Hypothalamus (tissue), 51 donors: ENCODE measurements at places on chromosomes 1 and 21.

- DNase-seq = no peak
Measured at GRCh38 chr1:23619299-23620188, 60.2 kb upstream of the ID3 start.

DNA sequence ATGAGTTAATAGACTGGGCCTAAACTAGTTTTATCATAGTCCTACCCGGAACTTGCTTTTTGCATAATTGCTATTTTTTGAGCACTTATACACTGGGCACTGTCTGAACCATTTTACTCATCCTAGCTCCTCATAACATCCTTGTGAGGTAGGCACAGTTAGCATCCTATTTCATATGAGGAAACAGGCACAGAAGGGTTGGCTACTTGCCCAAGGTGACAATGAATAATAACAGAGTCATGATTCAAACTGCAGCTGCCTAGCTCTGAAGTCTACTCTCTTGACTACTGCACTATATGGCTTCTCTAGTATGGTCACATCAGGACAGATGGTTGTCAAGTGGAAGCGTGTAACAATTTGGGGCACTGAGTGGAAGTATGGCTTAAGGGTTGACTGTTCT lies 18.2 kb upstream of the RC3H1 start:
- no peak for DNase-seq

GRCh38 chr1:69494221-69494620 lies 73.5 kb upstream of the LRRC7 start:
- no peak for DNase-seq

GRCh38 chr1:59692591-59692990 lies 122.2 kb upstream of the HOOK1 start:
- no peak for DNase-seq

GRCh38 chr1:45491487-45492260 lies 711 bp upstream of the TESK2 start:
- no peak for DNase-seq

- DNase-seq = no peak
Measured at GRCh38 chr1:242692988-242693387, 168.5 kb upstream of the PLD5 start.

GRCh38 chr1:204457666-204458065 lies 36.9 kb downstream of the PIK3C2B start:
- no peak for DNase-seq

DNA sequence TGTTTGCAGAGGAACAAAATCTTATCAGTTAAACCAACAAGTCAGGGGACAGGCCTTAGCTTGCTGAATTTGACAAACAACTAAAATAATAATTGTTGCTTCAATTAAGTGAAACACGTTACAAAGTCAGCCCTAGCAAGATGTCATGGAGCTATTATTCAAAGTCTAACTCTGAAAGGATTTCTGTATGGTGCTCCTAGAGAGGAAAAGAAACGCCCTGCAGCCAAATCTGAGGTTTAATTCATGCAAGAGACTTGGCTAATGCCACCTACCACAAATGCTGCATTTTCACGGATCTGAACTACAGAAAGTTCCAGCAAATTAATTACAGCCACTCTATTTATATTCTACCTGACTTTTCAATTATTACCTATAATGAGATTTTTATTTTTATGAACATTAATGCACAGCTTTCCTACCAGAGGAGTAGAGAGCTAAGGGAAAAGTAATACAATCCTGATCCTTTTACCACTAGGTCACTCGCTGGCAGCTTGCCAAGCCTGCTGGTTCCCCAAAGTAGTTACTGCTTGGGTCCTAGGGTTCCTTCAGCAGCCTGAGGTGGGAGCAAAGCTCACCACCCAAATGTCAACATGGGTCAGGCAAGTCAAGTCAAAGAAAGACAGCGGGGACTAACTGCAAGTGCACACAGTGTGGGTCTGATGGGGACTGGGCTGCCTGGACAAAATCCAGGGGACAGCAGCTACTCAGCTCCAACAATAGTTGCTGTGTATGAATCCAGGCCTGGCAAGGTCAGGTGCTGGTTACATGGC lies 8.5 kb downstream of the COLGALT2 start:
- peak; percentile 18 for DNase-seq

GRCh38 chr1:26582053-26582835 lies 52.7 kb downstream of the RPS6KA1 start:
- no peak for DNase-seq

GRCh38 chr1:44775930-44776729 lies 790 bp downstream of the RPS8 start:
- DNase-seq = no peak

- peak; percentile 9 for DNase-seq
Measured at GRCh38 chr1:116311756-116312680, 61.0 kb upstream of the ATP1A1 start.

- no peak for DNase-seq
Measured at GRCh38 chr1:77349275-77349674, 67.5 kb downstream of the AK5 start.

DNA sequence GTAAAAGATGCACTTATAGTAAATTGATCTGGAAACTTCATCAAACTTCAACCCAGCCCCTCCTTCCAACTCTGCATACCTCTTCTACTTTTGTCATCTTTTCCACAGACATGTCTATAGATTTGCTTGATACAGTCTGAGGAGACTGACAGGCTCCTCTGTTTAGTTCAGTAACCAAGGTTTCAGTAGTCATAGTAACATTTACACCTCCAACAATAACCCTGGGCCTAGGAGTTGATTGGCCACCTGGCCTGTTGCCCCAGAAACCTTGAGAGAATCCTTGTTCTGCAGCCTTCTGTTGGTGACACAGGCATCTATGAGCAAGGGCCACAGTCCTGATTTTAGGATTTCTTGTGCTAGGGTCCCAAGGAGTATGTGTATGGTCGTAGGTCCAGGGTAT lies at the start of gene CFAP141:
Gene CFAP141 (minus strand): TSS at position 138 of the 400 bp plus-strand sequence. CDS start 26 bp downstream, at position 112.
- DNase-seq = no peak

DNA sequence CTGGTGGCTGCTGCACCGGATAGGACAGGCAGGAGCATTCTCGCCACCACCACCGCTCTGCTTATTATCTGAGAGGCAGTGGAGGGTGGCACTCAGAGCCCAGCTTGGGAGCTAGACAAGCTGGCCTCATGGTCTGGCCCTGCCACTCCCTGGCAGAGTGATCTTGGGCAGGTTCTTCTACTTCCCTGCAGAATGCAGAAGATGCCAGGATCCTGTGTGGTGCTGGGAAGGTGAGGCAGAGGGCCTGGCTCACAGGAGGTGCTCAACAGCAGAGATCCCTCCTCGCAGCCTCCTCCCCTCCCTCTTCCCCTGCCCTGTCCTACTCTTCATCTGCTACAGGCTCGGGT lies 60.4 kb downstream of the ARHGEF10L start:
- no peak for DNase-seq
